ENCODE measurements at places on chromosomes 4 and X. TPM values are rescaled to one million over a fixed set of nuclear protein-coding genes. Genes with fewer than 3 reads are reported as not detected.

DNA sequence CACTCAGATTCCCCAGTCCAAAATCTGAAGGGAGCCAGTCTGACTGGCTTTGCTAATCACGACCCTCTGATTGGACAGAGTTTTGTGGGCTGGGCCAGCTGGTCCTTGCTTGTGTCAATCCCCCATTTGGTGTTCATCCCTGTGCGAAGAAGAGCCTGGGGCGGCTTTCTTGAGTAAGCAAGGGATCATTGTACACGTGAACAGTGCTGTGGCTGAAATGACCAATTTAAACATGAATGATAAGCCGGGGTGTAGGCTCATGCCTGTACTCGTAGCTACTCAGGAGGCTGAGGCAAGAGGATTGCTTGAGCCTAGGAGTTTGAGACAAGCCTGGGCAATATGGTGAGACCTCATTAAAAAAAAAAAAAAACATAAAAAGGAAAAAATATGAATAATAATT is 379.1 kb downstream of the RAPGEF2 start:
- H3K27me3 ChIP-seq: peaks cover 24% of the 10 kb centered on the region
- H3K4me3 ChIP-seq: no peak overlapping the region
- no peaks in the 10 kb centered on the region for H3K36me3 ChIP-seq
- H3K4me1 ChIP-seq: peaks cover 5% of the 10 kb centered on the region

GRCh38 chr4:187191676-187192075 is 468.0 kb upstream of the FAT1 start:
- H3K27ac ChIP-seq: no peak overlapping the region
- H3K36me3 ChIP-seq: no peaks in the 10 kb centered on the region
- DNase-seq: no peak
- H3K27me3 ChIP-seq: no peaks in the 10 kb centered on the region
- H3K4me3 ChIP-seq: no peak overlapping the region

Gene HMGN5
- total RNA-seq: 1.4 TPM

- H3K36me3 ChIP-seq: no peaks in the 10 kb centered on the region
- no peak overlapping the region for H3K27ac ChIP-seq
- DNase-seq: no peak
- no peaks in the 10 kb centered on the region for H3K4me1 ChIP-seq
- H3K27me3 ChIP-seq: no peaks in the 10 kb centered on the region
Observed at GRCh38 chr4:73676861-73677323, 56.7 kb upstream of the RASSF6 start.

- no peaks in the 10 kb centered on the region for H3K27me3 ChIP-seq
- H3K27ac ChIP-seq: no peak overlapping the region
- H3K4me3 ChIP-seq: no peak overlapping the region
- no peak for DNase-seq
- H3K4me1 ChIP-seq: no peaks in the 10 kb centered on the region
- H3K36me3 ChIP-seq: no peaks in the 10 kb centered on the region
Observed at GRCh38 chr4:167908816-167909215, 183.5 kb upstream of the ANXA10 start.

DNA sequence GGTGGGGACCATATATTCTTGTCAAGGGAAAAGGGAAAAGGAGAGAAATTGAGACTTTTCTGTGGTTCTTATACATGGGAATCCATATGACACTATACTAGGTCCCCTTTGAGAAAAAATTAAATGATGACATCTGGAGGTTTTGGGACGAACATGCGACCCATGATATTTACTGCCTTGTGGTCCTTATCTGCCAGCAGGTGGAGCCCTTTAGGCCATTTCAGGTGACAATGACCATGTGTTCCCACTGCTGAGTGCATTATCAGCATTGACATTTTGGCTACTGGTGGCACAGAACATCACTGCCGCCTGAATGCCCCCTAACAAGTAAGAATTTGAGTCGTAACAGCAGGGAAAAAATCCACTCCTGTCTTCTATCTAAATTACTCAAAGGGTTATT is 843.4 kb downstream of the FSTL5 start:
- no peak for DNase-seq
- no peaks in the 10 kb centered on the region for H3K4me1 ChIP-seq

- H3K4me3 ChIP-seq: no peak overlapping the region
- no peak for DNase-seq
- no peaks in the 10 kb centered on the region for H3K4me1 ChIP-seq
- peak overlapping the region; percentile 0 for H3K27ac ChIP-seq
Observed at GRCh38 chr4:2335729-2336101, 73.8 kb upstream of the MXD4 start.

GRCh38 chrX:433771-434170 is 47.1 kb upstream of the PPP2R3B start:
- no peak overlapping the region for H3K27ac ChIP-seq
- H3K36me3 ChIP-seq: peaks cover 7% of the 10 kb centered on the region
- H3K4me3 ChIP-seq: no peak overlapping the region
- peaks cover 4% of the 10 kb centered on the region for H3K27me3 ChIP-seq
- H3K4me1 ChIP-seq: peaks cover 7% of the 10 kb centered on the region
- no peak for DNase-seq

GRCh38 chrX:115364670-115365069 is 75.2 kb downstream of the LUZP4 start:
- H3K27ac ChIP-seq: no peak overlapping the region
- no peaks in the 10 kb centered on the region for H3K36me3 ChIP-seq
- H3K4me1 ChIP-seq: no peaks in the 10 kb centered on the region

Gene ZIC3
- total RNA-seq: not detected

Gene C1QTNF7
- total RNA-seq: not detected

- H3K36me3 ChIP-seq: no peaks in the 10 kb centered on the region
- H3K4me1 ChIP-seq: peaks cover 2% of the 10 kb centered on the region
- H3K4me3 ChIP-seq: no peak overlapping the region
- no peak for DNase-seq
- no peaks in the 10 kb centered on the region for H3K27me3 ChIP-seq
Observed at GRCh38 chr4:120658772-120659171, 263.8 kb downstream of the PRDM5 start.

Gene CCNQ
- 22.5 TPM for total RNA-seq

GRCh38 chr4:16269240-16269639 is 43.0 kb upstream of the TAPT1 start:
- no peaks in the 10 kb centered on the region for H3K36me3 ChIP-seq
- no peak for DNase-seq
- H3K27me3 ChIP-seq: no peaks in the 10 kb centered on the region
- H3K4me1 ChIP-seq: peaks cover 4% of the 10 kb centered on the region
- H3K4me3 ChIP-seq: no peak overlapping the region

DNA sequence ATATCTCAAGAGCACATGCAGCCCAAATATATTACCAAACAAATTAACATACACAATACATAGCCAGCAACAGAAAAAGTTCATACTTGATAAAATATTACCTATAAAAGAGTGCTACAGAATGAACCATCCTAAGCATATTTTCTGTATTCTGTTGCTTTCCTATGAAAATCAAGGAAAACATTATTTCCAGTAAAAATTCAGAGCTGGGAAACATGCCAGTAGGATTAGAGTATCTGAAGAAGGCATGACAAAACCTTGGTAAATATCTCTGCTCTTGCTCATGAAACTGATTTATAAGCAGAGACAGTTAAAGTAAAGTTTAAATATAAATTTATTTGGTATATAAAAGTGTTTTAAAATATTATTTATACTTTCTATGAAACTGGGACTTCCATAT is 599.7 kb downstream of the ARAP2 start:
- no peak overlapping the region for H3K4me3 ChIP-seq
- H3K27me3 ChIP-seq: no peaks in the 10 kb centered on the region
- H3K4me1 ChIP-seq: no peaks in the 10 kb centered on the region
- no peak for DNase-seq

Gene CWH43
- total RNA-seq: not detected

GRCh38 chrX:110399966-110400365 is 41.3 kb downstream of the RTL9 start:
- H3K27ac ChIP-seq: no peak overlapping the region
- no peak for DNase-seq
- H3K4me1 ChIP-seq: no peaks in the 10 kb centered on the region

Gene TCP11X2
- not detected for total RNA-seq

- no peaks in the 10 kb centered on the region for H3K4me1 ChIP-seq
- no peak overlapping the region for H3K4me3 ChIP-seq
- H3K27ac ChIP-seq: no peak overlapping the region
- H3K27me3 ChIP-seq: peaks cover 12% of the 10 kb centered on the region
- DNase-seq: no peak
Observed at GRCh38 chrX:18360867-18361266, 6.4 kb upstream of the SCML2 start.

DNA sequence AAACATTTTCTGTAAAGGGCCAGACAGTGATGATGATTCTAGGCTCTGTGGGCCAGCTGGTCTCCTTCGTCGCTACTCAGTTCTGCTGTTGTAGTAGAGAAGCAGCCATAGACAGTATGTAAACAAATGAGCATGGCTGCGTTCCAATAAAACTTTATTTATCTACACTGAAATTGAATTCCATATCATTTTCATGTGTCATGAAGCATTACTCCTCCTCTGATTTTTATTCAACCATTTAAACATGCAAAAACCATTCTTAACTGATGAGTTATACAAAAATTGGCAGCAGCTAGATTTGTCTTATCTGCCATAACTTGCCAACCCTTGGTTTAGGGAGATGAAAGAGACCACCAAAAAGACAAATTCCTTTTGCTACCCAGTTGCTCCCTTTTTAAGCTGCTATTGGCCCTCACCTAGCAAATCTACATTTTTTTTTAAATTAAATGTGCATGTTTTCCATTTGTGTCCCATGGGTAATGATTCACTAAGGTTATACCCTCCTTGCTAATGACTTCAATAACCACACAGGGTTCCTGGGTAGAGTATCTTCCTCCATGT is 309.9 kb downstream of the DHX15 start:
- DNase-seq: no peak
- no peak overlapping the region for H3K27ac ChIP-seq
- H3K4me1 ChIP-seq: no peaks in the 10 kb centered on the region
- no peaks in the 10 kb centered on the region for H3K27me3 ChIP-seq

Gene TMEM165
- total RNA-seq: 61.8 TPM

Measured in activated CD4-positive, alpha-beta T cell treated with anti-CD3 and anti-CD28 coated beads, Interleukin-2, amount 10 ng/mL, durations not matched to agents 7 days and 5 days (primary cell).